ENCODE measurements at places on chromosomes 11 and 22.

- peak; percentile 37 for DNase-seq
Measured at GRCh38 chr11:65425971-65426838, 3.6 kb downstream of the NEAT1 start.

DNA sequence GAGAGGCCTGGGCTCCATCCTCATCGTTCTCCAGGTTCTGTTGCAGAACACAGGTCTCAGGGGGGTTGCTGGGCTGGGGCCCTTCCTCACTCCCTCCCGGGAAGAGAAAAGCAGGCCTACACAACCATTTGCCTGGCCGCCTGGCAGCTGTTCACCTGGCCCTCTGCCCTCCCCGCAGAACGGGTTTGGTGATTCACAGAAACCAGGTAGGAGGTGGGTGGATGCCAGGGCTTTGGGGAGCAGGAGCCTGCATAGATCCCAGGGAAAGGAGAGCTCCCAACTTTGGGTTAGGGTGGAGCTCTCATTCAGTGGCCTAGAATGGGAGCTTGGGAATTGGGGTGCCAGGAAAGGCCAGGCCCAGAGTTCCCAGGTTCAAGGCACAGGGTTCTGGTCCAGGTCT lies 995 bp downstream of the TMEM134 start:
- DNase-seq = peak; percentile 41

GRCh38 chr11:101476191-101476590 lies 107.6 kb downstream of the TRPC6 start:
- DNase-seq = no peak

DNA sequence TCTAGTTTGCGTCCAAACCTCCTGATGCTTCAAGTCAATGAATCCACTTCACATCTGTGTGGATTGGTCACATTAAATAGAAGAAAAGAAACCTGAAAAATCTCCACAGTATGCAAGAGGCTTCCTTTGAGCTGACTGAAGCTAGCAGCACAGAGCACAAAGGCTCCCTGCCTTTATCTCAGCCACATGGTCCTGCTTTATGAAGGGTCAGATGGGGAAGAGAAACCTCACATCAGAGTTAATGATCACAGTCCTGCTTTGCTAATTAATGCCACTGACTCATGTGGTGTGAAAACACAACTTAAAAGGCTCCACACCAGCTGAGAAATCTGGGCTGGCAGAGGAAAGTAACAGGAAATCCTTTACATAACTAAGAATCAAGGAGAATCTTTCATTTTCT lies 1291.0 kb downstream of the LRRC4C start:
- no peak for DNase-seq

- no peak for DNase-seq
Measured at GRCh38 chr11:75468534-75469340, 35.7 kb upstream of the KLHL35 start.

GRCh38 chr11:68551777-68552176 lies 91.2 kb downstream of the PPP6R3 start:
- DNase-seq = no peak

GRCh38 chr11:119052163-119052814 lies 4.7 kb downstream of the HYOU1 start:
- DNase-seq = no peak

- no peak for DNase-seq
Measured at GRCh38 chr11:67177399-67178281, 58.6 kb downstream of the KDM2A start.

- no peak for DNase-seq
Measured at GRCh38 chr11:65585396-65586246, 9.8 kb downstream of the EHBP1L1 start.

DNA sequence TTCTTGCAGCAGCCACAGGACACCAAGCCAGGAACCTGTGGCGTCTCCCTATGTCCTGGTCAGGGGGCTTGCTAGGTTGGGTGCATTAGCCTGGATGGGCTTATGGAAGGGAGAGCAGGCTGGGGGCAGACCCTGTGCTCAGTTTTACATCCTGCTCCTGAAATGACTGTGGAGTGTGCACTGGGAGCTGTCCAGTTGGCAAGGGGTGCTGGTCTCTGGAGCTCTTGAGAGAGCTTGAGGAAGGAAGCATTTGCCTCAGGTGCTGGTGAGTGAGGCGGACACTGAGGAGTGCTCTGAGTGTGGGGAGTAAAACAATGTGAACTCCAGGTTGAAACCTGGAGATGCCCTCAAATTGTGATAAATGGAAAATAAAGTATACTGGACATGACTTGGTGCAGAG lies 3.4 kb downstream of the SCGB1D4 start:
- DNase-seq = no peak

DNA sequence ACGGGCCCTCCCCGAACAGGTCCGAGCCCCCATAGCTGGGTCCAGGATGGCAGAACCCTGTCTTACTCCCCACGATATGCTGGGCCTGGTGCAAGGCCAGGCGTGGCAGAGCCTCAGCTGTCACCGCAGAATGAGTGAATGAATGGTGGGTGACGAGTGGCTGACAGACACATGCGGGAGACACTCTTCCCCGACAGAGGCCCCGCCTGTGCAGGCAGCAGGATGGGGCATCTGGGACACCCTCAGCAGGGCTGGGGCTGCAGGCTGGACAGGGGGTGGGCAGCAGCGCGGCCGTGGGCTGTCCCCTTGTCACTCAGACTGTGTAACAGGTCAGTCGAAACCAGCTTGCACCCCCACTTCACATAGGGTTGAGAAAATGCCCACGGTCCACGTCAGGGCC lies 18.0 kb downstream of the WNT7B start:
- DNase-seq = no peak

DNA sequence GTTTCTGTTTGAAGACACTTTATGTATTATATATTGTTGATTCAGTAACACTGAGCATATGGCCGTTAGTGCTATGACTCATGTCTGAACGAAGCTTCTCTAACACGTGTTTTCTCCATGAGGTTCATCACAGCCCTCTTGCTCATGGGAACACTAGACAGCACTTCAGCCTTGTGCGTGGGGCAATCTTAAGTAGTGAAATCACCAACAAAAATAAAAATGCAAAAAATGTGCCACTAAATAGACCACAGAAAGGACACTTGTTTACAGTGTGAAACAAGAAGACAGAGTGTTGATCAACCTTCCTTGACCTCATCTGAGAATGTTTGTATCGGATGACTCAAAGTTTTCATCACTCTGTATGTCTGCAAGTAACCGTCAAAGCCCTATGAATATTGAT lies 94.5 kb downstream of the FDX1 start:
- DNase-seq = no peak

DNA sequence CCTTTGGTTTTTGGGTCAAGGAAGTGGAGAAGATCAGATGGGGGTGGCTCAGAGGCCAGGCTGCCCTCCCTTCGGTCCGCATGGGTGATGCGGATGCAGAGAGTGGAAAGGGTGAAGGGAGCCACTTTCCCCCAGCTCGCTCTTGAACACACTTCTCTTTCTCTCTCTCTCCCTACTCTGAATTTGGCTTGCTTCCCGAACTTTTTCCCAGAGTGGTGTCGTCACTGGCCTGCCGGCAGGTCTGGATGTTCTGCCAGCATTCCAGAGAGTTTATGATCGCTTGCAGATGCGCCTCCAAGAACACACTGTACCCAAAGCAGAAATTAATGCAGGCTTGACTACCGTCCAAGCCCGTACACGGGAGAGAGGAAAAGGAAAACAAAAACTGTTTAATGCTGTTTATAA lies 103.2 kb downstream of the ZBTB16 start:
- no peak for DNase-seq

GRCh38 chr11:66918741-66919140 lies 39.4 kb downstream of the PC start:
- DNase-seq = no peak

GRCh38 chr11:92504534-92504933 lies 279.9 kb downstream of the FAT3 start:
- DNase-seq = no peak

- DNase-seq = no peak
Measured at GRCh38 chr11:2091786-2092463, 47.3 kb downstream of the IGF2 start.

GRCh38 chr11:94254214-94254613 lies 50.2 kb upstream of the IZUMO1R start:
- DNase-seq = no peak

- no peak for DNase-seq
Measured at GRCh38 chr11:10709299-10710086, 15.9 kb upstream of the IRAG1 start.

GRCh38 chr11:62151737-62152102 lies 27.9 kb downstream of the INCENP start:
- DNase-seq = no peak

- no peak for DNase-seq
Measured at GRCh38 chr22:41288245-41288946, 2.4 kb upstream of the RANGAP1 start.

DNA sequence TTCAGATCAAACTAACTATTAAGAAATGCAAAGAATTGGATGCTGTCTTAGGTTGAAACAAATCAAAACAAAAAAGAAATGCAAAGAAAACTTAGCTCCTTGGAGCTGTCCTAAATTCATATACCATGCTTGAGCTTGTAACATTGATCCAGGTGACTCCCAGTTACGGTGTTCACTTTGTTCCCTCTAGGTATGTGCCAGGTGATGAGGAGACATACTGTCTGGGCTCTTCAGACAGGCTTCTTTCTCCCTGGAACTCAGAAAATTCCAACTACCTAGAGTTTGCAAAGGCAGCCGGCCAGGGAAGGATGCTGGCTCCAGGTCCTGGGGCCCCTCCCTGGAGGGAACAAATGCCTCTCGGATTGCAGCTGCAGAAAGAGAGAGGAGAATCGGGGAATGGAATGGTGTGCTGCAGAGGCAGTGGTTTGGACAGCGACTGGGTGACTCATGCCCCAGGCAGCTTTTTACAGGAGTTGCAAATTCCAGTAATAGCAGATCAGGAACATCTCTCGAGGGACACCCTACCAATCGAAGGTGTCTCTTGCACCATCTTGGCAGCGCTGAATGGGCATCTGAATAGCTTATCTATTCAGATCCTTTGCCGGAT lies 12.3 kb upstream of the ASPHD2 start:
- DNase-seq = no peak
